Fibroblast of skin of right biceps (primary cell): ENCODE measurements at places on chromosomes 12 and 14.

DNA sequence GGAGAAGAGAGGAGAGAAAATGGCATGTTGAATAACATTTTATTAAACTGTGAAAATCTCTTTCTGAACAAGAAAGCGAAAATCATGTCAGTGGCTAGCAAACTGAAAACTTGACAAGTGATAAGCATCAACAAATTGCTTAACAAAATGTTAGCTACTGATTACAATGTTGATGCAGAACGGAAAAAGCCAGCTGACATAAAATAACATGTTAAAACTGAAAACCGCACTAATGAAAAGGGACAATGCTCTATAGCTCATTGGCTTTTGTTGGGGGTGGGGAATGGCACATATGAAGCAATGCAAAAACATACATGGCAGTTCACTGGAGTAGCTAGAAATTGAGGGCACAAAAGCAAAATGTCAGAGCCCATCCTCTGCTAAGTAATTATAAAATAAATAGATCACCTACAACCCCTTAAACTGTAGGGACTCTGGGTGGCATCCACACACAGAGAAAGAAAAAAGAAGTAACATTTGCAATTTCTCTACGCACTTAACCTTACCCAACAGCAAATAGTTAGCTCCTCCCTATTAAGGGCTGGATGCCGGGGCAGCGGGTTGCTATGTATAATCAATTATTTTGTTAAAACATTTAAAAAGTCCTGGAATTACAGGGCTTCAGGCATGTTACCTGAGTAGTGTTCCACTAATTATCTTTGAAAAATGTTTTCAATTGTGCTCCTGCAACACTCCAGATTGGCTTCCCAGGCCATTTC, 129.2 kb upstream of the USP15 start:
- no peak for DNase-seq

DNA sequence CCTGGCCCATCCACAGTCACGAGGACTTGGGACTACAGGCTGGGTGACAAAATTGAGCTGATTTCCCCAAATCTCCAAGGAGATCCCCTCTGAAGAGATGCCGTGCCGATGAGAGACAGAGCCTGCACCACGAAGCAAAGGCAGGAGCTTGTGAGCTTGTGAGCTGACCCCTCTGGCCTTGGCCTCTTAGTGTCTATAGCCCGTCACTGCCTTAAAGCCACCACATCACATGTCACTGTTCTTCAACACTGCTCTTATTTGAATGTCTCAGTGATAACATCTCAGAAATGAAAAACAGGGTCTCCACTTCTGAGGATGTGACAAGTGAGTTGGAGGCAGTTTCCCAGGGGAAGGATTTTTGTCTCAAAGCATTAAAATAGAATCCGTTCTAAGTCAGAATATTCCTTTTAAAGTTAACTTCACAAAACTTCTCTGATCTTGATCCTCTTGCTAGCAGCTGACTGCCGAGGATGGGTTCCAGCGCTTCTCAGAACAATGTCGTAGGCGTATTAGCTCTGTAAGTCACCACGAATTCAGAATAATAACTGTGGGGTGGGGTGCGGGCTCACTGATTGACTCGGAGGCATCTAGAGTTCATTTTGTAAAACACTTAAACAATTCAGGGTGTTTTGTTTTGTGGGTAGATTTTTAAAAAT, 37.5 kb downstream of the CHST11 start:
- DNase-seq, result no peak

- DNase-seq, result peak; percentile 69
Measured at GRCh38 chr12:53213348-53213747, 6.3 kb upstream of the ITGB7 start.

GRCh38 chr14:51396222-51396815, 156.3 kb downstream of the TMX1 start:
- DNase-seq, result peak; percentile 97

DNA sequence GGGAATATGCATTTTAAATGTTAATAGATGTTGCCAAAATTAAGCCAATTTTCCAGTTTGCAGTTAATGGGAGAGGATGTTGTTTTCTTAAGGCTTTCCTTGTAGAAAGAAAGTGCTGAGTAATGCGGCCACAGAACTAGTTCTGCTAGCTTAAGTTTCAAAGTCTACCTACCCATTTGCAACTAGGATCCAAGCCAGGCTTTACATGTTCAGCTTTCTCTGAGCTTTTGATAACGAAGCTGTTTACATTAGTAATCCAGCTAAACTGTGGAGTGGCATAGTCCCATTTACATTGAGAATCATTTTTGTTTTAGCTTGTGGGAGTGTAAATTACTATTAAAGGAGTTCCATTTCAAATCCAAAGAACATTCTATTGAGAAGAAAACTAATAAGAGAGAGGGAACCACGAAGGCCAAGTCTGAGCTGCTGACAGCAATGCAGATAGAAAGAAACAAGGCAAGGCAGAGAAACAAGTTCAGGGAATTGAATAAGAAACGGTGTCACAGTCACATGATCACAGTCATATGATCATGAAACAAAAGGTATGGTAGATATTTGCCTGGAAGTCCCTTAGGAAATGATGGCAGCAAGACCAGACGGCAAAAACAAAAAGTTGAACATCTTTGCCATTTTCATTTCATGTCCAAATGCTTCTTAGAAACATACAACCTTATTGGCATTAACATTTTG, 274.9 kb downstream of the PAWR start:
- DNase-seq, result peak; percentile 55

DNA sequence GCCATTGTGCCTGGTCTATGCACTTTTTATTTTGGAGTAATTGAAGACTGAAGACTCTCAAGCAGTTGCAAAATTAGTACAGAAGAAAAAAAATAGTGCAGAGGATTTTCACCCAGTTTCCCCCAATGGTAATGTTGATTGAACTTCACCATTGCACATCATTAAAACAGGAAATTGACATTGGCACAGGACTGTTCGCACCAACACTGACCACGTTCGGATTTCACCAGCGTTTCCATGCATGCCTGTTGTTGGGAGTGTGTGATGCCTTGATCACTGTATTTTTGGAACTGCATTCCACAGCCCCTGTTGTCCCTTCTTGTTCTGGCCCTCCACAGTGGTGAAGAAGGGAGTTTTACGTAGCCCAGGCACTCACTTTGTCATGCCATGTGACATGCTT, 67.1 kb downstream of the FOXN4 start:
- DNase-seq, result no peak

- DNase-seq, result peak; percentile 82
Measured at GRCh38 chr12:19220852-19221466, 91.4 kb downstream of the PLEKHA5 start.

DNA sequence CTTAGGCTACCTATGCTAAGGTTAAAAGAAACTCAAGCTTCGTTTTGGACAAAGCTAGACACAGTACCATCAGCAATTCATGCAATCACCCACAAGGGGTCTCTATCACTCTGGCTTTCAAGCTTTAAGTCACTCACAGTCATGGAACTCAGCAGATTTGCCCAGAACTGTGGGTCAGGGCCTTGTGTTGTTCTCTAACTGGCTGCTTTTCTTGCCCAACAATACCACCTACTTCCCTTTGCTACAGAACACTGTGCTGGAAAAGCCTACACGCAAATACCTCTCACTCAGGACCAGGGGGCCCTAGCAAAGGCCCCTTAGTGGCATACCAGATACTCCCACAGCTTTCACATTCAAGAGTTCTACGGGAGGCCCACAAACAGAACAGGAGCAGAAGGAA, 9.1 kb downstream of the NEMP1 start:
- peak; percentile 80 for DNase-seq

DNA sequence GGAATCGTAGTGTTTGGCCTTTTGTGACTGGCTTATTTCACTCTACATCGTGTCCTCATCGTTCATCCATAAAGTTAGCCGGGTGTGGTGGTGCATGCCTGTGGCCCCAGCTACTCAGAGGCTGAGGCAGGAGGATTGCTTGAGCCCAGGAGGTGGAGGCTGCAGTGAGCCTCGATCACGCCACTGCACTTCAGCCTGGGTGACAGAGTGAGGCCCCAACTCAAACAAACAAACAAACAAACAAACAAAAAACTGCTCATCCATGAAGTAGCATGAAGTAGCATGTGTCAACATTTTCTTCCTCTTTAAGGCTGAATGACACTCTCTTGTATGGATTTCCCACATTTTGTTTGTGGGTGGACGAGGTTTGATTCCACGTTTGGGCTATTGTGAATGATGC, 44.0 kb upstream of the MEG3 start:
- DNase-seq, result no peak

- DNase-seq, result no peak
Measured at GRCh38 chr14:24888532-24888931, 161.4 kb downstream of the STXBP6 start.

DNA sequence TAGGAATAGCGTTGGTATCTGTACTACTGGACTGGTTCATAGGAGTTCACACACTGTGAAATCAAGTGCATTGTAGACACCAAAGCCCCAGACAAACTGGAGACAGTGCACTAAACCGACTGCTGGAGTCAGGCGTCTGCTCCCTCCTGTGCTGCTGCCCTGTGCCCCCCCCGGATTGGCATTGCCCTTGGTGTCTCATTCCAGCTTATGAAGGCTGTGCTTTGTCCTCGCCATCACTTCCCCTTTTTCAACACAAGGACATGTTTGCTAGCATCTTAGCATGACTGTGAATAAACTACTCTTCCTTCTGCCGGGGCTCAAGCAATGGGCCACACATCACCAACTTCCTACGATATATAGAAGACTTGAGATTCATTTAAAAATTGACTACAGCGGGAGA, 84.0 kb downstream of the TMCC3 start:
- DNase-seq, result no peak

GRCh38 chr14:91383439-91383838, 34.2 kb downstream of the CCDC88C start:
- no peak for DNase-seq

DNA sequence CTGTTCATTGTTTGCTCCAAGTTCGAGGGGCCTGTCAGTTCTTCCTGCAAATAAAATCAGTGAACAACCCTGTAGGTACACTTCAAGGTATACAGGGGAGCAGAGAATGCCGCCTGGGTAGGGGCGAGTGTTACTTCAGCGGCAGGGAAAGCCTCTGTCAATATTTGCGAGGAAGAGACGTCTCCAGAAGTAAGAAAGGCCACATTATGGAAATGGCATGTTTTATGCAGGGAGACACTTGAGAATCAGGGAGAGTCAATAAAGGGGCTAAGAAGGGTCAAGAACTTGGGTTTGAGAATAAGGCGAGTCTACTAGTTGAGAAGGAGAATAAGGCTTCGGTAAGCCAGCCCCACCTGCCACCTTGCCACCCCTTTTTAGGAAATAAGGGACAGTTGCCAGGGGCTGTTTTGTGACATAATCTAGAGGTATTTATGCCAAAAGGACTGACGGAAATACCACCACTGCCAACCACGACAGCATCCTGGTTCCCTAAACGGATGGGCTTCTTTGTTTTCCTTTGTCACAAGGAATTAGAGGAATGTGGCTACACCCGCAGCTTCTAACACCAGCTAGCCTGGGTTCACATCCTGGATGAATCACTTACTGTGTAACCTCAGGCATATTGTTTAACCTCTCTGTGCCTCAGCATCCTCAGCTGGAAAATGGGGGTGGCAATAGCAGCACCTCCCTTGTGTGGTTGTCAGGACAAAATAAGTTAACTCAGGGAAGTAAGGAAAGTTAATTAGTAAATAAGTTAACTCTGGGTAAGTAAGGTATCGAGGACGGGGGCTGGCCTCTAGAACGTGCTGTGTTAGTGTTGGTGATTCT, 67.7 kb downstream of the EID3 start:
- peak; percentile 74 for DNase-seq

DNA sequence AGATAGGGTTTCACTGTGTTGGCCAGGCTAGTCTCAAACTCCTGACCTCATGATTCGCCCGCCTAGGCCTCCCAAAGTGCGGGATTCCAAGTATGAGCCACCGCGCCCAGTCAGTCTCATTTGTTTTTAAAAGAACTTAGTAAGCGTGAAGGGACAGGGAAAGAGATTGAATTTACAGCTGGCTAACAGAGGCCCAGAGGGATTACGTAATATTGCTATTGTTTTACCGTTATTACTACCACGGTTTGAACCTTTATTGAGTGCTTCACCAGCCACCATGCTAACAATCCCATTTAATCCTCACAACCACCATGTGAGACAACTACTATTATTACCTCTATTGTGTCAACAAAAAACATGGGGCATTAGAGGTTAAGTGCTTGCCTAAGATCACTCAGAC, 26.7 kb upstream of the BLTP3B start:
- no peak for DNase-seq

GRCh38 chr14:28577187-28577586, 189.4 kb upstream of the FOXG1 start:
- no peak for DNase-seq

- no peak for DNase-seq
Measured at GRCh38 chr12:13505224-13505623, 308.7 kb downstream of the EMP1 start.

GRCh38 chr12:45912774-45913173, 77.6 kb downstream of the SCAF11 start:
- no peak for DNase-seq

- no peak for DNase-seq
Measured at GRCh38 chr14:46399049-46399448, 252.5 kb downstream of the RPL10L start.

- peak; percentile 81 for DNase-seq
Measured at GRCh38 chr12:124428136-124428791, 133.4 kb downstream of the RFLNA start.

- DNase-seq, result peak; percentile 82
Measured at GRCh38 chr12:5466521-5466960, 34.6 kb downstream of the NTF3 start.

DNA sequence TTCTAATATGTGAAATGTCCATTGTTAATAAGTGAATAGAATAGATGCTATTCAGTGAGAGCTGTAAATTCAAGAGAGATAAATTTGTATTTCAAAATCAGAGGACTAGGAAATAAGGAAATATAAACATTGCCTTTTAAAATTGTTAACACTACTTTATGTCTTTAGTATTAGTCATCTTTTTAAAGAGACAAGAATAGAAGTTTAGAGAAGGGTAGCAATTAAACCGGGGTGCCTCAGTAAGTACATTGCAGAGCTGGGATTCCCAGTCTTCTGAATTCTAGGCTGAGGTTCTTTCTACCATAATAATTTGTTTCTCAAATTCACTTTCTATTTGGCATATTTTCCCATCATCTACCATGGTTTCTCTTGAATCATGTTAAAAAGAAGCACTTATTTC, 498.6 kb downstream of the SLC16A7 start:
- no peak for DNase-seq

DNA sequence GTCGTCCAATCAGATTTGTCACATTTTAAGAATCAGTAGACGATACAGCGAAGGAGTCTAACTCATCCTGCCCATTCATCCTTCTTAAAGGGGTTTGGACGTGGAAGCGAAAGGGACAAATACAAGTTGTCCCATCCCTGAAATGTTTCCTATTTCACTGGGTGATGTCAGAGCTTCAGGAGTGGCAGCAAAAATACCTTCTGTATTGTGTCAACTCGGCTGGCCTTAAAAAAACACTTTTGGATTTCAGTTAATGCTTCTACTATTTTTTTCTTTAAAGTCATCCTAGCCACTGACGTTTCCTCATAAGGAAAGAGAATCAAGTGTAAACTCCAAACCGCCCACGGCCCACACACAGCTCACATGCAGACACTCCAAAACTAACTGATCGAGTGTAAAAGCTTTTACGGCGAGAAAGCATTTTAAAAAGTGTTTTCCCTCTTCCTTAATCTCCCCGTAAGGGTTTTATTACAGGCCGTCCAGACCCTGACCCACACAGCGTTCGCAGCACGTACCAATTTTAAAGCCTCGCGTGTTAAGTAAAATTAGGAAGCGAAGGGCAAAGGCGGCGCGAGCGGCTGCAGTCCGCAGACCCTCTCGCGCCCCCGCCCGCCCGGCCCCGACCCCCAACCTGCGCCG, 593 bp downstream of the CFL2 start:
- DNase-seq, result peak; percentile 86
